ENCODE measurements at places on chromosomes 3 and 15. TPM values are rescaled to one million over a fixed set of nuclear protein-coding genes. Genes with fewer than 3 reads are reported as not detected.

Gene RNU5B-1
- not detected for total RNA-seq

Gene ZNF80
- not detected for total RNA-seq

Gene SGO1
- 1.3 TPM for total RNA-seq

Gene SLC9C1
- total RNA-seq = 0.75 TPM

Gene TM4SF4
- not detected for total RNA-seq

Gene C3orf49
- not detected for total RNA-seq

Gene GOLGA8J
- 3.8 TPM for total RNA-seq

Gene LMOD3
- total RNA-seq = not detected

Gene TRH
- not detected for total RNA-seq

Gene CHST2
- total RNA-seq = 4.6 TPM

Gene BMF
- 4.9 TPM for total RNA-seq

Gene SLC27A2
- 2.4 TPM for total RNA-seq

Gene NR2E3
- total RNA-seq = not detected

Gene GOLGA6C
- not detected for total RNA-seq

Gene GALNT15
- total RNA-seq = 871 TPM

Gene TRPM1
- not detected for total RNA-seq

Gene THRB
- total RNA-seq = 29.2 TPM

Gene IRAK2
- total RNA-seq = 13.0 TPM

All from subcutaneous adipose tissue (tissue), 4 donors.